ENCODE measurements at places on chromosomes 4 and X. TPM values are rescaled to one million over a fixed set of nuclear protein-coding genes. Genes with fewer than 3 reads are reported as not detected.

Gene SHROOM2
- total RNA-seq, result not detected

Gene CSAG2
- not detected for total RNA-seq

Gene GLOD5
- not detected for total RNA-seq

Gene C4orf50
- total RNA-seq, result not detected

Gene LRRC66
- 0.06 TPM for total RNA-seq

Gene FAM47A
- not detected for total RNA-seq

Gene BTC
- total RNA-seq, result not detected

Gene ZNF827
- 23.0 TPM for total RNA-seq

Gene ABLIM2
- 0.62 TPM for total RNA-seq

Gene GLRA2
- total RNA-seq, result not detected

Gene BEX2
- total RNA-seq, result 18.1 TPM

Gene BST1
- 0.54 TPM for total RNA-seq

Gene ZNF711
- 1.3 TPM for total RNA-seq

Gene RASL11B
- total RNA-seq, result 0.14 TPM

Gene TEX13D
- total RNA-seq, result not detected

Gene ZCCHC12
- not detected for total RNA-seq

Gene CYBB
- total RNA-seq, result 0.76 TPM

Gene ZNF157
- total RNA-seq, result 0.78 TPM

Gene MAMLD1
- 0.91 TPM for total RNA-seq

Gene DKK2
- not detected for total RNA-seq

Gene SORBS2
- not detected for total RNA-seq

Gene CT55
- total RNA-seq, result not detected

Gene KCTD8
- total RNA-seq, result not detected

Gene TMEM255A
- total RNA-seq, result not detected

Gene TMSB15B
- total RNA-seq, result 8.0 TPM

Gene ETDB
- not detected for total RNA-seq

Gene CD38
- 42.1 TPM for total RNA-seq

Gene ATP2B3
- total RNA-seq, result not detected
